Amygdala (tissue), 56 donors: ENCODE measurements at places on chromosomes 12 and 14.

GRCh38 chr12:119312904-119313303, 21.6 kb upstream of the CCDC60 start:
- DNase-seq, result no peak

- DNase-seq, result no peak
Measured at GRCh38 chr14:71005076-71005475, 97.8 kb downstream of the PCNX1 start.

GRCh38 chr12:26198742-26199141, 3.4 kb downstream of the SSPN start:
- DNase-seq, result no peak

- DNase-seq, result no peak
Measured at GRCh38 chr14:103552846-103553210, 9.6 kb downstream of the BAG5 start.

- DNase-seq, result no peak
Measured at GRCh38 chr14:76929927-76930326, 98.6 kb downstream of the IRF2BPL start.

- peak; percentile 64 for DNase-seq
Measured at GRCh38 chr12:53223389-53224060, 8.5 kb downstream of the RARG start.

DNA sequence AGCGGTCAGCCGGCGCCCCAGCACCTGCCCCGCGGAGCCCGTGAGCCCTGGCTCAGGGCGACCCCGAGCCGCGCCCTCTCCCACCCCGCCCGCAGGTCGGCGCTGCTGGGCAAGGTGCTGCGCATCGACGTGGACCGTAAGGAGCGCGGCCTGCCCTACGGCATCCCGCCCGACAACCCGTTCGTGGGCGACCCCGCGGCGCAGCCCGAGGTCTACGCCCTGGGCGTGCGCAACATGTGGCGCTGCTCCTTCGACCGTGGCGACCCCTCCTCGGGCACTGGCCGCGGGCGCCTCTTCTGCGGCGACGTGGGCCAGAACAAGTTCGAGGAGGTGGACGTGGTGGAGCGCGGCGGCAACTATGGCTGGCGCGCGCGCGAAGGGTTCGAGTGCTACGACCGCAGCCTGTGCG, 14.4 kb downstream of the HHIPL1 start:
- DNase-seq, result no peak
